G401 (cell line): ENCODE measurements at places on chromosomes 2 and 18. TPM values are rescaled to one million over a fixed set of nuclear protein-coding genes. Genes with fewer than 3 reads are reported as not detected.

Gene ANKRD30BL
- total RNA-seq, result not detected in 2 replicates

Gene STPG4
- total RNA-seq, result not detected in 2 replicates

Gene NT5C1B
- not detected in 2 replicates for total RNA-seq

DNA sequence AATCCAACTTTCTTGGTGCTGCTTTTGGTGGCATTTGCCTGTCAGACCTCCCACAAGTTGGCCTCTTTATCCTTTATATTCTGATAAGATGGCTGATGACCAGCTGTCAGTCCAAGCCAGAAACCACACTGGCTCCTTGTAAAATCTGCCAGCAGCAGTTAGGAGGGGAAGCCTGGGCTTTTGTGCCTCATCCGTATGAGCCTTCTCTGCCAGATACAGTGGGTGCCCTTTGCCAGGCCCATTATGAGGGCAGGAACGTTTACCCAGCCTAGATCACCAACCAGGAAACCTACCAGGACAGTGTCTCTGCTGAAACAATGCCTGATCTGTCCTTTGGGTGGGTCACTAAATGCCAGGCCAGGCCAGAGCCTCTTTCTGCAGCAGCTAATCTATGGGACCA lies 202.9 kb upstream of the SP5 start:
- no peak for DNase-seq

DNA sequence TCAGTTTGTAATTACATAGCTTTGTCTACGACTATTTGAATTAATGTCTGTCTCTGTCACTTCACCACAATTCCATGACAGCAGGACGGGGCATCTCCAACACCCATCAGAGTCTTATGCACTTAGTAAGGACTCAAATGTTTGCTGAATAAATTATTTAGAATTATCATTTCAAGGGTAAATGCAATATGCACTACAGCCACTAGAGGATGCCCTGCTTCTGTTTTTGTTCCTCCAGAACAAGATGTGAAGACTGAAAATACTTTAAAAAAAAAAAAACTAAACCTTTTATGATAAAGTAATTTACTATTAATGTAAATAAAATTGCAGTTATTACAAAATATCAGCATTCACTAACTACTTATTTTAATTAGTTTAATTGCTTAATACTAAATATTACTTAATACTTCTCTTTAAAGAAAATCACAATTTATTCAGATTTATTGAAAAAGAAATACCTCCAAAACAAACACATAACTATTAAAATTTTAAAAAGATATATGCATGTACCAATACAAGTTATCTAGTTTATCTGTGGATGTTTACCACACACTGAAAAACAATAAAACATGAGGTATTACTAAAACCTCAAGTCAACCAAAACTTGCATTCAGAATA lies 3.2 kb downstream of the PIGN start:
- peak; percentile 63 for DNase-seq

Gene RPS27A
- 2,194 and 2,483 TPM in 2 replicates for total RNA-seq

GRCh38 chr2:7618031-7618430 lies 700.8 kb downstream of the RNF144A start:
- DNase-seq, result no peak

Gene TUBA3E
- total RNA-seq, result not detected in 2 replicates

GRCh38 chr18:63457977-63458376 lies 18.8 kb upstream of the SERPINB5 start:
- DNase-seq, result no peak

Gene DPY30
- total RNA-seq, result 94.9 and 118 TPM in 2 replicates

DNA sequence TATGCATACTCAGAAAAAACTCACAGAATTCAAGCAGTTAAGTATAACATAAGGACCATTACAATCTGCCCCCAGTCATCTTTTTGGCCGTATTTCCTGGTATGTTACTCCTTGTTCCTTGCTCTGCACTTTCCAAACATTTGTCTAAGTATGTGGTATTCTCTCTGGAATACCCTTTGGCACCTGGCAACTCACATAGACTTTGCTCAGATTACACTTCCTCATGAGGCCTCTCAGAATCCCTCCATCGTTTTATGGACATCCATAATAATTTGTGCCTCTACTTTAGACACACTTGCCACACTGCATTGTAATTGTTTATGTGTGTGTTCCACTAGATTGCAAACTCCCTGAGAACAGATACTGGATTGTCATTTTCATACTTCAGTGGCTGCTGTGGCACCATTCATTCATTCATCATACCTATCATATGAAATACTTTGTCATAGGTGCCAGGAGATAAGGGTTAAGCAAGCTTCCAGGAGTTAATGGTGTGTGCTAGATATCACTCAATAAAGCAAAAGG lies 84.0 kb downstream of the HIBCH start:
- DNase-seq, result no peak

DNA sequence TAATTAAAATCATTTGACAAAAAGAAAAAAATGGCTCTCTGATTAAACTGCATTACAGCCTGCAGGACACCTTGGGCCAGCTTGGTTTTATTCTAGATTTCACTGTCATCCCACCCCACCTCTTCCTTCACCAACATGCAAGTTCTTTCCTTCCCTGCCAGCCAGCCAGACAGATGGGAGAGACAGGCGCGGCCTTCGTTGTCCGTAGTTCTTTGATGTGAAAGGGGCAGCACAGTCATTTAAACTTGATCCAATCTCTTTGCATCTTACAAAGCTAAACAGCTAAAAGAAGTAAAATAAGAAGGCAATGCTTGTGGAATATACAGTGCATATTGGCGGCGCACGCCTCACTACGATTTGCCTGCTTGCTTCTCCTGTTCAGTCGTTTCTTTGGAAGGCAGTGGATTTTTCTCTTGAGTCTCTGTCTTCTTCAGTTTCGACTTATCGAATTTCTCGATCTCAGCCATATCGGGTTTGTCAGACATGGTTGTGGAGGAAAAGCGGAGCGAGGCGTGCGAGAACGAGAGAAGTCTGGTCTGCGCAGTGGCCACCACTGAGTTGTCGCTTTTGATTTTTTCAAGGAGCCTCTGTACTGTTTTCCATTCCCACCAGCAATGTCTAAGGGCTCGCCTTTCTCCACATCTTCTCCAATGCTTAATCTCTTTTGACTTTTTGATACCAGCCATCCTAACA lies 22.4 kb downstream of the COLEC11 start:
- DNase-seq, result no peak

GRCh38 chr2:36266536-36267121 lies 88.9 kb upstream of the CRIM1 start:
- DNase-seq, result no peak

Gene CXCR2
- total RNA-seq, result not detected in 2 replicates

Gene IL36B
- not detected in 2 replicates for total RNA-seq

Gene EFR3B
- 0.18 and 0.37 TPM in 2 replicates for total RNA-seq

GRCh38 chr2:187976259-187976985 lies 315.3 kb upstream of the GULP1 start:
- DNase-seq, result peak; percentile 36

- DNase-seq, result peak; percentile 31
Observed at GRCh38 chr2:119706221-119706620, 27.2 kb downstream of the TMEM177 start.

Gene GNAL
- total RNA-seq, result 0.12 and 2.1 TPM in 2 replicates

- DNase-seq, result no peak
Observed at GRCh38 chr18:74457043-74457724, at the start of gene DIPK1C. DIPK1C (minus strand) TSS chr18:74457308; CDS start chr18:74457259, 49 bp downstream.

- no peak for DNase-seq
Observed at GRCh38 chr2:82330155-82330554, 2025.6 kb upstream of the LRRTM1 start.

- DNase-seq, result no peak
Observed at GRCh38 chr18:14999085-14999975, 251.4 kb downstream of the ANKRD30B start.

GRCh38 chr18:29849144-29849543 lies 1193.4 kb downstream of the DSC3 start:
- DNase-seq, result no peak

DNA sequence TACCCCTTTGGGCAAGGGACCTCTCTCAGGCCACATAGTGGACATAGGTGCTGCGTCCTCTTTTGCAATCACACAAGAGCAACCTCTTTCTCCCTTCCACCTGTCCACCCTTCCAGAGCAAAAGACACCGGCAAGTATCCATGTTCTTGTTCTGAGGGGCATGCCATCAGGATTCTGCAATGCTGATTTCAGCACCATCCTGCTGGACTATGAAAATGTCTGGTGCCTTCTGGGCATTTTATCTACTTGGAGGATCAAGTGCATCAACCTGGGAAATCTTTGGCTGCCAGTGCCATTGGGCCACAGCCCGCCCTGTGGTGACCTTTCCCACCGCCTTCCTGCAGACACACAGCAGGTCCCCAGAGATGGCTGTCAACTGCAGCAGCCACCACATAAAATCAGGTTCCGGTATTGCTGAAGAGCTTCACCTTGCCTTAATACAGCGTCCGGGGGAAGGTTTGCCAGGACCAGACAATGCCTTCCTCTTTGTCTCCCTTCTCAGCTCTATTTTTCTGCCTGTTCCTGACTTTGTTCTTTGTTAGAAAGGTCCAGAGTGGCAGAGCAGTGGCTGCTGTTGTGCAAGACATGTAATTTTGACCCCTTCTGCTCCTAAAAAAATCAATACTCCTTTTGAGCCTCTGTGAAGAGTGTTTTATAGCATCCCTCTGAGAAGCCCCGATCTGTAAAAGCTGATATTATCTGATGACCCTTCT lies 18.5 kb upstream of the BOD1L2 start:
- DNase-seq, result peak; percentile 25

GRCh38 chr2:27715318-27716210 lies 51.9 kb downstream of the SLC4A1AP start:
- peak; percentile 51 for DNase-seq

DNA sequence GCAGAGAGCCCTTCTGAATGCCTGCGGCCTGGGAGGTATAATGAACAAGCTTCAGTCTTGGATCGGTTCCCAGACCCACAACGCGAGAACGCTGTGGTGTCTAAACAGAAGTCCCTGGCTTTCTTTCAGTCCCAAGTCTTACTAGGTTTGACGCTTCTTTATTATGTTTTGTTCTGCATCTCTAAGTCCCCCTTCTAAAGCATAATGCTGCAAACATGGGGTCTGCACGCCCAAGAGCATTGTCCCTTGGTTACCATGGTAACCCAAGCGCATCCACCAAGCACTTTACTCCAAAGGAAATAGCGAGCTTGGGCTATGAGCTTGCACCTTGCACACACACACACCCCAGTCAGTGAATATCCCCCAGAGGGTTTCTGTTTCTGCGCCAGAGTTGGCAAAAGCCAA lies 193.7 kb downstream of the INO80D start:
- DNase-seq, result peak; percentile 25

Gene ARHGAP15
- total RNA-seq, result not detected in 2 replicates

DNA sequence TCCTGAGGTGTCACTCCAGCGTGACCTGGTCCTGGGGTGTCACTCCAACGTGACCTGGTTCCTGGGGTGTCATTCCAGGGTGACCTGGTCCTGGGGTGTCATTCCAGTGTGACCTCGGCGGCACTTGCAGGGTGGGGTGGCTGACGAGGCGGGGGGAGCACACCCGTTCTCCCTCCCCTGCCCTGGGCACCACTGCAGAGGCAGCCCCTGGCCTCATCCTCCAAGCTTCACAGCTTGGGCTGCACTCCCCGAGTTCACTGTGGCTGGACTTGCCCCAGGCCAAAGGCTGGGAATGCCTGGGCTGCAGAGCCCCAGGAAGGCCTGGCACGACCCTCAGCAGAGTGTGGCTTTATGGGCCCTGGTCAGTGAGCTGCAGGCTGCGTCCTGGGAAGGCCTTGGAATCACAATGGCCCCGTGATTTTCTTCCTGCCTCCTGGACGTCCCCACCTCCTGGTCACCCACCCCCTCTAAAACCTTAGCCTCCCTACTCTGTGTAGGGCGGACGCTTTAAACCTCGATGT lies 88.3 kb downstream of the NFATC1 start:
- DNase-seq, result no peak

DNA sequence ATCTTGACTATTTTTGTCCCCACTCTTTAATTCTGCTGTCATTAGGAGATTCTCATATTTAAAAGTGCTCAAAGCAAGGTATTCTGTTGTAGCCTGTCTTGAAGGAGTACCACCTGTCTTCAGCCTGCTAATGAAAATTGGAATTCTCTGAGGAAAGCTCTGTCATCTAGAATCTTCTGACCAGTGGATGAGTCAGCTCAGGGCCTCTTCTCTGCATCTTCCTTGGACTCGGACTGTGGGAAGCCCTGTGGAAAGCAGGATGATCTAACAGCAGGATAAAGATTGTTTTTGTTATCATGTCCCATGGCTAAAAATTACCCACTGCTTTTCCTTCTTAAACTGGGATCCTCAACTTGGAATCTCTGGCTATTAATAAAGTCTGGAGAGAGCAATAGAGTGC lies 18.7 kb upstream of the TMEM200C start:
- no peak for DNase-seq

DNA sequence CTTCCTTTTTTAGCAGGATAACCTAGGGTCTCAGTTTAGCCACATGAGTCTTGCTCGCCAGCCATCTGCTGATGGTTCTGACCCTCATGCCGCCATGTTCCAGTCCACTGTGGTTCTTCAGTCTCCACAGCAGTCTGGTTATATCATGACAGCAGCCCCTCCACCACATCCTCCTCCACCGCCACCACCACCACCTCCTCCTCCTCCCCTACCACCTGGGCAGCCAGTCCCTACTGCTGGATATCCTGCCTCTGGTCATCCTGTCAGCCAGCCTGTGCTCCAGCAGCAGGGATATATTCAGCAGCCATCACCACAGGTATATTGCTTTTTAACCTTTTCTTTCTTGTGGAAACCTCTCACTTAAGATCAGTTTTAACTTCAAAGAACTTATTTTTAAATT lies 89.9 kb upstream of the UBXN4 start:
- DNase-seq, result no peak

Gene APOB
- 0.06 TPM in 1 of 2 replicates, not detected in the other for total RNA-seq

DNA sequence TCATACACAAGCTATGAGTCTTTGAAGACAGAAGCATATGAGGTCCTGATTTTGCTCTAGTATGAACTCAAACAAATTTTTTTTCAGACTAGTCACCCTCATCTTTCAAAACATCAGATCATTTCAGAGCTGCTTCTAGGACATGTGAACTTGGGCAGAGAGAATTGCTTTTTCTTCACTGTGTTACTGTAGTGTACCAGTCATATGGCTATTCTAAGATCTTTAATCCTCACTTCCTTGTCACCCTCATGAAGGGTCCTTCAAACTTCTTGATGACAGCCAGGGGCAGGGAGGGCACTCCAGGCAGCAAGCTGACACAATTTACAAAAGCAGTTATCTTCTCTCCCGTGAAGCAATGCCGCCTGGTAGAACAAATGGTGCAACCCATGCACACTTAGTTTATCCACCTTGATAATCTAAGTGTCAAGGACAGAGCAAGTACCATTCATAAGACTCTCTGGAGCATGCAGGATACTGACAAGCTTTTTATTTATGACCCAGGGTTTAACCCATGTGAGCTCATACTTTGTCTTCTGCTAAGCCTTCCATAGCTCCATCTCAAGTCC lies 200.6 kb downstream of the DPP10 start:
- no peak for DNase-seq

Gene CYRIA
- total RNA-seq, result not detected in 2 replicates

- no peak for DNase-seq
Observed at GRCh38 chr2:238567067-238567855, 140.5 kb downstream of the ASB1 start.

DNA sequence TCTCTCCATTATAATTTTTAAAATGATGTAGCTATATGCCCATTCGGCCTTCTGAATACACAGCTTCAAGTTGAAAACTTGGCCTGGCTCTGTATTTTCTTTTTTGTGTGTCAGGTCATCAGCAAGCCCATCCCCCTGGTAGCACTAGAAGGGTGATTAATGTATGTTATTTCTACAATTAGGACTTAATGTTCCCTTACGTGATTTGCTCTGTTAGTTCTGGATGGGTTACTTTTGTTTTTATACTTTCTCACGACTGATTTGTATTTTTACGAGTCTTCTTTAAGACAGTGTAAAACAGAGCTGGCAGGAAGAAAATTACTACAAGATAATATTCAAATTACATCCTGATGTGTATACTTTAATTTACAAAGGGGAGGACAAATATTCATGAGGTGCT lies 88.4 kb upstream of the RGPD4 start:
- DNase-seq, result no peak
